Bronchus fibroblast of lung (primary cell): ENCODE measurements at places on chromosomes 1 and 21. TPM values are rescaled to one million over a fixed set of nuclear protein-coding genes. Genes with fewer than 3 reads are reported as not detected.

Gene GCSAML
- not detected in 2 replicates for total RNA-seq

Gene SLC25A34
- total RNA-seq, result 0.15 and 0.17 TPM in 2 replicates

Gene RXRG
- total RNA-seq, result not detected in 2 replicates

Gene RUNX1
- 10.1 and 11.4 TPM in 2 replicates for total RNA-seq

Gene LCE1B
- total RNA-seq, result not detected in 2 replicates

Gene ATG4C
- 6.5 and 8.2 TPM in 2 replicates for total RNA-seq

Gene GJA8
- not detected in 2 replicates for total RNA-seq

Gene CHAF1B
- 9.6 and 12.5 TPM in 2 replicates for total RNA-seq

Gene ELOVL1
- 107 and 116 TPM in 2 replicates for total RNA-seq

Gene CHIT1
- not detected in 2 replicates for total RNA-seq

Gene CCDC27
- total RNA-seq, result not detected in 2 replicates

Gene XPR1
- 10.3 and 11.8 TPM in 2 replicates for total RNA-seq

Gene LIPI
- not detected in 2 replicates for total RNA-seq

Gene GBP5
- not detected in 2 replicates for total RNA-seq

Gene MXRA8
- 382 and 409 TPM in 2 replicates for total RNA-seq

Gene LAPTM5
- not detected in 2 replicates for total RNA-seq

Gene HORMAD1
- not detected in 2 replicates for total RNA-seq

Gene KCNA2
- not detected in 2 replicates for total RNA-seq

Gene PLEKHA6
- total RNA-seq, result 1.0 TPM in 2 replicates

Gene SAMSN1
- not detected in 2 replicates for total RNA-seq

Gene ARHGAP30
- total RNA-seq, result not detected in 2 replicates

Gene BTG3
- 46.4 and 55.3 TPM in 2 replicates for total RNA-seq

Gene TBX19
- total RNA-seq, result 0.34 and 0.59 TPM in 2 replicates

Gene DVL1
- total RNA-seq, result 60.1 and 71.6 TPM in 2 replicates

Gene TNFRSF4
- total RNA-seq, result 0.17 and 0.30 TPM in 2 replicates

Gene S100A12
- not detected in 2 replicates for total RNA-seq

Gene RIPK4
- total RNA-seq, result under 0.01 TPM in 1 of 2 replicates, not detected in the other

Gene ZNF593OS
- not detected in 2 replicates for total RNA-seq

Gene OXCT2
- total RNA-seq, result 1.5 and 1.6 TPM in 2 replicates

Gene PADI2
- total RNA-seq, result under 0.01 TPM in 1 of 2 replicates, not detected in the other

Gene HRNR
- not detected in 2 replicates for total RNA-seq

Gene FABP3
- total RNA-seq, result 209 and 250 TPM in 2 replicates
